ENCODE measurements at places on chromosomes 13 and 19. TPM values are rescaled to one million over a fixed set of nuclear protein-coding genes. Genes with fewer than 3 reads are reported as not detected.

The KLF2 gene
- total RNA-seq, result 31.4 TPM

The KCTD4 gene
- not detected for total RNA-seq

The NLRP12 gene
- total RNA-seq, result not detected

The MISP3 gene
- total RNA-seq, result 3.9 TPM

All from A549 treated with AZD2906 at 1 μM for 4 hours (cell line).